ENCODE measurements at places on chromosomes 3 and 15.

DNA sequence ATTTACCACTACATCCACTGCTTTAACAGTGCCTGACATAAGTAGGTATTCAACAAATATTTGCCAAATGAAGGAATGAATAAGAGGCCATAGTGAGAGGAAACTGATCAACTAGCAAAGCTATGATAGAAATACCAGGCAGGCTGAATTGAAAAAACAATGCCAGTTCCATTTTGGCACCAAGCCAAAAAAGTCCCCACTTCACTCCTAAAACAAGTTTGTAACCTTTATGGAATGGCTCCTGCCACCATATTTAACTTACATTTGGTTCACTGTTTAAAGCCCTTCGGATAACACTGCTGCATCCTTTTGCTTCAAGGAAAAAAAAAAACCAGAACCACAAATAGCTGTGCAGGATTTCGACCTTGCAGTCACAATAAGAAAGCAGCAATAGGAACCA, 166.1 kb downstream of the FRMD5 start:
- no peak for DNase-seq

GRCh38 chr3:29854821-29855220, 574.0 kb downstream of the RBMS3 start:
- DNase-seq, result no peak

GRCh38 chr3:18725668-18726407, 300.7 kb upstream of the SATB1 start:
- no peak for DNase-seq

DNA sequence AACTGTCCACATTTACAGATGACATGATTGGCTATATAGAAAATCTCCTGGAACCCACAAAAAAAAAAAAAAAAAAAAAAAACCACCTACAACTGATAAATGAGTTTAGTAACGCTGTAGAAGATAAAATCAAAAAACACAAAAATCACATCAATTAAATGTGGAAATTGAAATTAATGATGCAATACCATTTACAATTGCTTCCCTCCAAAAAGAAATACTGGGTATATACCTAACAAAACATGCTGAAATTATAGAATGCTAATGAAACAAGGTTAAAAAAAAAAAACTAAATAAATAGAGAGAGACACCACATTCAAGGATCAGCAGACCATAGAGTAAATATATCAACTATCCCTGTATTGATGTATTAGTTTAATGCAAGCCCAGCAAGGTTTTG, 215.7 kb downstream of the ULK4 start:
- no peak for DNase-seq

- DNase-seq, result peak; percentile 57
These were observed 7.0 kb upstream of the CD276 start for GRCh38 chr15:73677146-73677607.

DNA sequence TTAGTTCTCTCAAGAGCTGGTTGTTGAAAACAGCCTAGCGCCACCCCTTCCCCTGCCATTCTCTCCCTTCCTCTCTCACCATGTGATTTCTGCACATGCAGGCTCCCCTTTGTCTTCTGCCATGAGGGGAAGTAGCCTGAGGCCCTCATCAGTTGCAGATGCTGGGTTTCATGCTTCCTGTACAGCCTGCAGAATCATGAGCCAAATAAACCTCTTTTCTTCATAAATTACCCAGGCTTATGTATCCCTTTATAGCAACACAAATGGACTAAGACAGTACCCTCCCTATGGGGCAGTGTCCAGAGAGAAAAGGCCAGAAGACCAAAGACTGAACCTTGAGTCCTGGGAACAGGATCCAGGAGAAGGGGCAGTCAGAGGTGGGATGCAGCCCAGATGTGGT, 54.7 kb downstream of the CLEC3B start:
- no peak for DNase-seq

- no peak for DNase-seq
These were observed 79.1 kb downstream of the TOP2B start for GRCh38 chr3:25585361-25586166.

DNA sequence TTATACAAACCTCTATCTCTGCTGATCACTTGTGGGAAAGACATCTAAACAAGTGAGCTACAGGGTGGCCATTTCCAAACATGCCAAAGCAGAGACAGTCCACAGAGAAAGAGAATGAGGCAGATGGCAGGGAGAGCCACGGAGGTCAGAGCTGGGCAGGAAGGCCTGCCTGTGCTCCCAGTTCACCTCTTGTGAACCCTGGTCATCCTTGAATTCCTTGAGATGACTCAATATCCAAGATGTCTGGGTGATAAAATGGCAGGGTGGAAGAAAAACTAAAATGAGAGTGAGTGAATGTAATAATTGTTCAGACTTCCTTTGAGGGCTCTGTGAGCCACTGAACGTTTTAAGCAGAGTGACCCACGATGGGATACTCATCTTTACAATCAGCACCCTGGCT, 104.8 kb downstream of the PLCH1 start:
- no peak for DNase-seq

DNA sequence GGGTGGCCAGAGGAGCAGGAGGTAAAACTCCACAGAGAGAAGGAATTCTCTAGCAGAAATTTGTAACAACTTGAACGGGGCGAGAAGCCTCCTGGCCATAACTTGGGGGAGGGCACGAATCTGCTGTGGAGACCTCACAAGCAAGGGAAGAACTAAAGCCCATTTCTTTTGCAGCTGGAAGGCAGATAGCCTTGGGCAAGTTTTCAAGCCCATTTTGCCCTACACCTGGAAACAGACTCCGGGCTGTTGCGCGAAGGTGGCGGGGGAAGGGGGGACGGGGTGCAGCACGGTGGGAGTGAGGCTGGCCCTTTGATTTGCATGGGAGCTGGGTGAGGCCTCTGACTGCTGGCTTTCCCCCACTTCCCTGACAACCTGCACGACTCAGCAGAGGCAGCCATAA, 168.8 kb downstream of the MEGF11 start:
- no peak for DNase-seq

DNA sequence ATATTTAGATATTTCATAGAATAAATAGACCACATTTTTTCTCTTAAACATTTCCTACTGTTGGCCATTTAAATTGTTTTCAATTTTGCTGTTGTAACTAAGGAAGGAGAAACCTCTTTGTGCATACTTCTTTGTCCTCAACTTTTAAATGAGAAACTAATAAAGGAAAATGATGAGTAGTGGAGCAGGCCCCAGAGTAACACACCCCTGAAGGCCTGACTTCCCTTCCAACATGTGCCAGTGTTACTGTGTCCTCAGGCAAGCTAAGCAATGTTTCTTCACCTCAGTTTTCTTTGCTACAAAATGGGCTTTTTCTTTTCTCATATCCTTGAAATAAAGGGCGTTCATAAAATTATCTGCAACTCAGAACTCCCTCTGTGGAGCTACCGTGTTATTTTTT, 53.7 kb downstream of the RPL22L1 start:
- DNase-seq, result no peak

- no peak for DNase-seq
These were observed 35.2 kb upstream of the PLSCR5 start for GRCh38 chr3:146640361-146640760.

DNA sequence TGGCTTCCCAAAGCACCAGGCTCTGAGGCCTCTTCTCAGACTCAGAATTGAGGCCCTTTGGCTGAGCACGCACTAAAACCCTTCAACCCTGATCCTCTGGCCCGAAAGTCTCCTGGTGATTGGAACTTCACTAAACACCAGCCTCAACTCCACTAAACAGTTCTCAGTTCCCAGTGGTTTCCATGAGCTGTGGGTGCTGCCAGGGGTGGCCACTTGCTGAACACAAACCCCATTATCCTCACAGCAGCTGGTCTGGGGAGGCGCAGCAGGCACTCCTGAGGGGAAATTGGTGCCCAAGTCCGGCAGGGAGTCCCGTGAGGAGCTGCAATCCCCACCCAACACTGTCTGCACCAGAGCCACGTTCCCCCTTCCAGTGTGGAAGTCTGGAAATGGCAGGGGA, 3.8 kb upstream of the CLK3 start:
- no peak for DNase-seq

DNA sequence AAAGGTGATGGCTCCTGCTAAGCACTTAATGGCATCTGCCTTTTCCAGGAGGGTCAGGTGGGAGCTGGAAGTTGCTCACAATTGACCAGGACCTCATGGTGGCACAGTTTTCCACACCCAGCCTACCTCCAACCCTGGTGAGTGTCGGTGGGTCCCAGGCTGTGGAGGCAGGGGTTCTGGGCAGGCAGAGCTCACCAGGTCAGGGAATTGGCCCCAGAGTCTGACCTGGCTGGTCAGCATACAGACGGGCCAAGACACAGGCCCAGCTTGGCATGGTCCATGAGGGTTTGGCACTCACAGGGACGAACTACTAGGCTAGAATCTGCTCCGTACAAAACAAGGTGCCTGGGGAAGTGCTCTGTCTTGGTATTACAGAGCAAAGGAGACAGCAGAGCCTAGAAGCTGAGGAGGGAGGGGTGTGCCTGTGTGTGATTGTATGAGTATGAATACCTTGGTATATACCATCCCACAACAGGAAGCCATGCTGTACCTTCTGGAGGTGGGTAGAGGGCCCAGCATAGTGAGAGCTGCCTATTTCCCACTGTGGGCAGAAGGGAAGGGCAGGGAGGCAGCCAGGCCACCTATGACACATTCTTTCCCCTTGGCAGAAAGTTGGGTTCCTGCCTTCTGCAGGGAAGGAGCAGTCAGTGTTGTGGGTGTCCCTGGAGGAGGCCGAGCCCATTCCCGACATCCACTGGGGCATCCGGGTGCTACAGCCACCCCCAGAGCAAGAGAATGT, 6.5 kb downstream of the APEH start:
- DNase-seq, result no peak

DNA sequence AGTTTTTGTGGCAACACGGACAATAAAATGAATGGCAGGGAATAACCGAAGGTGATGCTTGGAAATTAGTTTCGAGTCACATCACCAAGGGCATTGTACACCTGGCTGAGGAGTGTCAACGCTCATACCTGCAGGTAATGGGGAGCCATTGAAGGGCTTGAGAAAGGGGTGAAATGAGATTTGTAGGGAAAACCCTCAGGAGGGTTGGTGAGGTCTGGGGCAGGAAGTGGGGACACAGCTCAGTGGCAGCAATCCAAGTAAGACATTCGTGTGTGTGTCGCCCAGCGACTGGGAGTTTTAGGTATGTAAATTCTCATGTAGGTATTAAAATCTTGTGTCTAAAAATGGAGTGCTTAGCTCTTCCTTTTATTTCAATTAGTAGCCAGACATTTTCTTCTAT, 14.3 kb downstream of the PARP14 start:
- no peak for DNase-seq

DNA sequence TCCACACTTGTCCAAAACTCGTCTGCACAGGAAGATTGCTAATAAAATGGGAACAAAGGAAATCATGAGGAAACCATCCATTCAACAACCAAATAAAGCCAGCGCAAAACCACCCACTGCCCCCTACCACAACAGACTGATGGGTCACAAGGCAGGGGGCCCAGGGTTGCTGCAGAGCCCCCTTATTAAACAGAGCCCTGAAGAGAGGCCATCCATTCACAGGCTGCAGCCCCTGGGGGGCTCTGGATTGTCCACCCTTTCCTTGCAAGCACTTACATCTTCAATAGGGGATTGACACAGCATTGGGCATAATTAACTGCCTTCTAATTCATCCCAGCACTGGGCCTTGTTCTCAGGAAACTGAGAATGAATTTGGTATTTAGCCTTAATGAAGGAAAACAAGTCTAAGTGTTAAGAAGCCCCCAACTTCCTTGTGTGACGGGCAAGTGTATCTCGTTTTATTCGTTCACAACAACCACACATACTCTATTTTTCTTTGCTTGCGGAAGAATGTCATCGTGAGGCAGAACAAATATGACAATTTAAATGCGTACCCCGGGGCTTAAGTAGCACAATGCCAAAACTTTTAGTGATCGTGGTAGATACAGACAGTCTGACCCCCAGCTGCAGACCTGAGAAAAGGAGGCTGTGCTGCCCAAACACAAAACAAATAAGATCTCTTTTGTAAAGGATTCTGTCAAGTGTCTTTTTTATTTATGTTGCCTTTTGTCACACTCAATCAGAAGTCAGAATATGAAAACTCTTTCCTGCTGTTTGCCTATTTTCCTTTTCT, 144.0 kb downstream of the SEMA6D start:
- no peak for DNase-seq

DNA sequence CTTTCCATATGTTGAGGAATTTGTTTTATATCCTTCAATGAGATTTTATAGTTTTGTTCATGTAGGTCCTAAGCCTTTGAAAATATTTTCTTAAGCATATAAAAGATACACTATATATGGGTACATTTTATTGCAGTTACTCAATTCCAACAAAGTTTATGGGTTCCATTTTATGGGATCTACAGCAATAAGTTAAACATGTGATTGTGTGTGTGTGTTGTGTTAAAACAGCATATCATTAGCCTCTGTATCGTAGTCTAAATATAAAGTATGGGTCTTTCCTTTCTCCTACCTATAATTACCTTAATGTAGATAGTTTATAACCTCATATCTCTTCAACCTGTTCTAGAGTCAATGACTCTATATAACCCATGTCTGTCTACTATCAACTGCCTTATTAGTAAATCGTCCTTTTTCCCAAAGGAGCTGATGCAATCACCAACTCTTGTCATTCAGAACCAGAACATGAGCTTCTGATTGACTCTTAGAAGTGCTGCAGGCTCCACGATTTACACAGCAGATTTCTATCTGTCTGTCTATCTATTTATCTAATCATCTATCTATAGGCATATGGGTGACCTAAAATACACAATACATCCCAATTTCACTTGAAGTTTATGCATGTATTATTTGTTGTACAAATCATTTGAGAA, 512.6 kb upstream of the CBLB start:
- no peak for DNase-seq

DNA sequence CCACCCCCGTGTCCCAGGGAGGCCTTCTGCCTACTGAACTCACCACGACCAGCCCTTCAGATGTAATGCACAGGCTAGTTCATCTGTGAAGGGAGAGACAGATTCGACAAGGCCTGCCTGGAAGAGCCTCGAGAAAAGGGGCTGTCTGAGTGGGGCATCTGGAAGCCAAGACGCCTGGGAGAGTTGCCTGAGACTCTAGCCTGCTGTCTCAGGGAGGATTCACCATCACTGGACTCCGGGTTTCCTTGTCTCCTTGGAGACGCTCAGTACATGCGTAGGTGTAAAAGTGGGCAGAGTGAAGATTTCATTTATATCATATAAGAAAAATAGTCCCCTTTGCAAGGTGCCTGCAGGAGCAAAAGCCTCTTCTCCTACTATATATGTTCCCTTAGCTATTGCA, 468.9 kb downstream of the FOXP1 start:
- DNase-seq, result no peak

- no peak for DNase-seq
These were observed 515.1 kb downstream of the GABRG3 start for GRCh38 chr15:27486051-27486450.

GRCh38 chr15:44598892-44599291, 61.9 kb downstream of the EIF3J start:
- no peak for DNase-seq

DNA sequence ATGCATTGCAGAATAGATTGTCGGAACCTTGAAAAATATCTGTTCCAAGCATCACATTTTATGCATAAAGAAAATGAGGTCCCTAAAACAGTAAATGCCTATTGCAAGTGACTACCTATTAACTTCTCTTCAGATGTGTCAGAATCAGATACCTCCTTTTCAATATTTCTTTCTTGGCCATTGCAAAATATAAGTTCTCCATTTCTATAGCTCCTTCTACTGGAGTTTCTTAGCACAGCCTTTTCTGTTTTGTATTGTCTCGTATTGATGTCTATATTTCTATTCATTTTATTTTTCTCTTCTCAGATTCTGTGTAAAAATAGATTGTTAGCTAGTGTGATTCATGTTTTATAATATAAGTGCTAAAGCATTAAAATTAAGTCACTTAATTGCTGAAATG, 63.4 kb downstream of the PPARG start:
- no peak for DNase-seq

Measured in fibroblast of gingiva (primary cell).